DMS79 treated with DMSO at 0.1 percent for 48 hours (cell line): ENCODE measurements at places on chromosomes 5 and 9.

DNA sequence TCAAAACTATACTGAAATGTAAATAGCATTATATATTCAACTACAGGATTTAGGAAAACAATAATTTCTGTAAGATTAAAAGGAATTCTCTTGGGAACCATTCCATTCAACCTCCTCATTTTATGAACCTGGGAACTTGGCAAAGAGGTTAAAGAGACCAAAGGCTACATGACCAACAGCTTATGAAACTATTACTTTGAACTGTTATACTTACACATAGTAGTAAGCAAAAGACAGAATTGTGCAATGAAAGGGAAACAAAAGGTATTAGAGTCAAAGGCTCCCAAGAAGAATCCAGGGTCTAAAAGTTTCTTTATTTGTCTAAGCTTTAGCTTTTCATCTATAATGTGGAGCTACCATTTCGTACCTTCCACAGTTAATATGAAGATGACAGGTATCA is 7.2 kb downstream of the C9orf72 start:
- DNase-seq = no peak

DNA sequence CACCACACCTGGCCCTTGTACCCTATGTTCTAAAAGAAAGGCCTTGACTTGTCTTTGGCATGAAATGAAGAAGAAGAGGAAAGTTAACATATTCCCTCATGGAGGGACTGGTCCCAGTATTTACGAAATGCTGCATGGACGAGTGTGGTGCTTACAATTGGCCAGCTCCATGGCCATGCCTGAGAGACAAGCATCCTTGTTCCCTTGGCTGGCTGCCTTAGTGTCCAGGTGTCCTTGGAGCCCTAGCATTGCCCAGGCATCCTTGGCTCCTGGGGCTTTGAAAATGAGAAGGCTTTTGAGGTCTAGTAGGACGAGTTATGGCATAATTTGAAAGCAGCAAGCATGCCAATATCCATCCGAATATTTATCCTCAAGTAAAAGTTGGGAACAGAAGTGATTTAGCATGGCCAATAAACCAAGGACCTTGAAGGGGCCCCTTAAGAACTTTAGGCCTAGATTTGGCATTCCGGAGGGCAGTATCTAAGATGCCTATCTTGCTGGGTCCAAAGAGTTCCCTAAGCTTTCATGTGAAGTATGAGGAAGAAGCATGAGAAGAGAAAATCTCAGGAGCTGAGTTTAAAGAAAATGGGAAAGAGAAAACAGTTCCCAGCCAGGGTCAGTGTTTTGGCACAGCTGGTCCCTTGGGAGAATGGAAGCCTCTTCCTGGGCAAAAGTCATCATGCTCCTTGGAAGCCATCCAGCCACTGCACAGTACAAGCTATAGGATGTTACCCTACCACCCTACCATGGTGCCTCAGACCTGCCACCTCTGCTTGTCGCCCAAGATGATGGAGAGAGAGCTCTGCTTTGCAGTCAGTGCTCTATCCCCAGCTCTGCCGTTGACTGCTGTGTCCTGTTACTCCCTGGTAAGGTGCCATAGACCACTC is 91.0 kb downstream of the AOPEP start:
- DNase-seq = peak; percentile 59

DNA sequence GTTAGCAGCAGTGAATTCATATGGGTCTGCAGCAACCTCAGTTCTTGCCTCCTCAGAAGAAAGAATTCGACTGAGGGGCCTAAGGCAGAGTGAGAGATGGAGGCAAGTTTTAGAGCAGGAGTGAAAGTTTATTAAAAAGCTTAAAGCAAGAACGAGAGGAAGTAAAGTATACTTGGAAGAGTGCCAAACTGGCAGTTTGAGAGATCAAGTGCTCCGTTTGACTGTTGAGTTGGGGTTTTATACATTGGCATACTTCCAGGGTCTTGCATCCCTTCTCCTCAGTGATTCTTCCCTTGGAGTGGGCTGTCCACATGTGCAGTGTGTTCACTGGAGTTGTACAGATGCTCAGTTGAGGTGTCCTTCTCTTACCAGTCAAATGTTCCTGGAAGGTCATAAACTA is 203.6 kb downstream of the SPATA31D1 start:
- DNase-seq = peak; percentile 18

DNA sequence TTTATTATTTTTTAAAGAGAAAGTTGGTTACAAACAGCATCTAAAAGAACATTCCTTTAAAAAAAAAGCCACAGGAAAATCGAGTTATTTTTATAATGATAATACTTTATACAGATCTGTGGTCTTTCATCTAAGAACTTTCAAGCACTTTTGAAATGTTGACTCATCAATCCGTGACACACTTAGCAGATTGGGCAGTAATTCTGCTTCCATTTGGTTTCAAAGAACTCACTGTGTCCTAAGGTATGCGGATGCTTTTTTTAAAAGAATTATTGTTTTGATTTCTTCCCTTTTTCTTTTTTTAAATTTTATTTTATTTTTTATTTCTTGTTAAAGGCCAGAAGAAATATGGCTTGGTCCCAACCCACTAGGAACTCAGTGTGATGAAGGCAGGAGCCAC is 147.8 kb downstream of the AOPEP start:
- no peak for DNase-seq

DNA sequence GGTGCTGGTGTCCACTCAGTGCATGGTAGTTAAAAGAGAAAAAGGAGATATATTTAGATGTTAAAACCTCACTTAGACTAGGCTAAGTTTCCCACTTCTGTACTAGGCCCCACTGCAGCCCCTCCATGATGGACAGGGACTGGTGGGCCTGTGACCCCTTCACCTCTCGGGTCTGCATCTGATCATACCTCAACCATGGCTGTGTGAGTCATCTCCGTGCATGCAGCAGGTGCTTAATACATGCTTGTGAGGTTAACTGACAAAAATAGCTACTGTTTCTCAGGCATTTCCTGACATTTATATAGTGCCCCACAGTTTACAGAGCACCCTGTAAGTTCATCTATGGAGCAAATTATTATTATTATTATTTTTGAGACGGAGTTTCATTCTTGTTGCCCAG is 8.4 kb upstream of the URM1 start:
- no peak for DNase-seq
